ENCODE measurements at places on chromosomes 6 and 20.

GRCh38 chr6:136429264-136430065 lies 120.8 kb downstream of the MAP7 start:
- DNase-seq, result no peak

- DNase-seq, result no peak
Measured at GRCh38 chr20:38063911-38064530, 30.5 kb downstream of the RPRD1B start.

DNA sequence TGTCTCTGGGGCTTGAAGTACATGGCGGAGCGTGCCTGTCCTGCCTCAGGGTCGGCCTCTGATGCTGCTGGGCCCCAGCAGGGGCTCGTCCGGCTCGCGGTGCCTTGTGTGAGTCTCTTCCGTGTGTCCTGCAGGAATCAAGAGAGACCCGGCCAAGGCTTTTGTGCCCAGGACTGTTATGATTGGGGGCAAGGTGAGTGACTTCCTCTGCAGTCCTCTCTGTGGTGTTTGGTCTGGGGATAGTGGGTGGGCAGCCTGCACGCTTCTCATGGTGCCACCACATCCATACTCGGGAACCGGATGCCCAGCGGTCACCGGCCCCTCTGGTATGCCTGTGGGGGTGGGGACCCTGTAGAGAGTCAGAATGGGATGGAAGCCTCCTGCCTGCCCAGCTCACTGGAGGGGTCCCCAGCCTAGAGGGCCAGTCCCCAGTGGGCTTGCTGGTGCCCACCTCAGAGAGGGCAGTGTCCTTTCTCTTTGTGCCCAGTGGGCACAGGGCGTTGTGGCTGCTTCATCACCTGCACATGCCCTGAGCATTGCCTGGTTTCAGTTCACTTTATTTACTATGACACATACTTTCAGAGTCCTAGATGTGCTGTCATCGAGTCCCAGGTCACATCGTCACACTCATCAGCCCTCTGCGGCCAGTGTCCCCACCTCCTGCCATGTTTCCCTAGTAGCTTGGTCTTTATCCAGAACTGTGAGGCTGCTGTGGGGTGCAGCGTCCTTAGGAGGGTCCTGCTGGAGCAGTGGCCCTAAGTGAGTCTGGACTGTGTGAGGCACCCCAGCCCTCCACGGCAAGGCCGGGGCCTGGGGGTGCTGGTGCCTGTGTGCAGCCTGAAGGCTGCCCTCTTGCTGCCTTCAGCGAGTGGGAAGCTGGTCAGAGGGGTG lies 40.7 kb downstream of the PYGB start:
- DNase-seq, result no peak

DNA sequence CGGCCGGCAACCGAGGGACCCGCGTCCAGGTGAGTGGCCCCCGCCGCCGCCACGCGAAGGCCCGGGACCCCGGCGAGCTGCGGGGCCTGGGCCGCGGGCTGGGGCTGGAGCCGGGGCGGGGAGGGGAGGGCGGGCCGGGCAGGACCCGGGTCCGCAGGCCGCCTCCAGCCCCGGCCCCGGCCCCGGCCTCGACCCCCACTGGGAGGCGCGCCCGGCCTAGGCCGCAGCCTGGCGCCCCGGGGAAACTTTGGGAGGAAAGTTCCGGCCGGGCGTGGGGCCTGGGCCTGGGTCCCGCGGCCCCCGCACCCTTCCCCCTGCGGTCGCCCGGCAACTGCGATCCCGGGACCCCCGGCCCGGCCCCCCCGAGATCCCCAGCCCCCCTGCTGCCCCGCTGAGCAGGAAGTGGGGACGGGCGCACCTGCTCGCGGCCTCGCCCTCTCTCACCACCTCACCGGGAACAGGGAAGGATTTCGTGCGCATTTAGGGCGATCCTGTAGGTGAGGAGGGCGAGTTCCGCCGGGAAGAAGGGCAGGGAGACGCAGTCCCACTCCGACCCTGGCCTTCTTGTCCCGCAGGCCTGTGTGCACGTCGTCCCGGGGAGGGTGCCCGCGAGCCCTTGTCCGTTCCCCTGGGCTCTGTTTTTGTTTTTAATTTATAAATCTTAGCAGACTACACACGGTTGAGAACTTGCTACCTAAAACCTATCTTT lies 402 bp downstream of the OSBPL2 start:
- no peak for DNase-seq

GRCh38 chr6:90436403-90436802 lies 139.8 kb upstream of the BACH2 start:
- no peak for DNase-seq

DNA sequence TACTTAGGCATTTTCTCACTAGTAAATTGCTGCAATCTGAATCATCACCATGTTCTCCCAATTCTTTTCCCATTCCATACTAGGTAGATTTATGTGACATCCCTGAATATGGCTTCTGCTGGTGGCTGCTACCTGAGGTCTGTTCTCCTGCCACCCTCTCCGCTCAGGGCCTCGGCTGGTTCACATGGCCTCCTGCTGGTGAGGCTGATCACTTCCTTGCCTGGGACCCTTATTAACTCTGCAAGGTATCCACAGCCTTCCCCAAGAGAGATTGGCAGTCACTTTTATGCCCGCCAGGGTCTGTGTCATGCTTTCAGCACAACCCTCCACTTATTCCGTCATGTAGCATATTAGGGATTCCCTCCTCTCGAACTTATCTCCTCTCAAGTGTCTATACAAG lies 424.5 kb upstream of the FLRT3 start:
- no peak for DNase-seq

- DNase-seq, result no peak
Measured at GRCh38 chr6:73389854-73390253, 4.8 kb upstream of the DDX43 start.

DNA sequence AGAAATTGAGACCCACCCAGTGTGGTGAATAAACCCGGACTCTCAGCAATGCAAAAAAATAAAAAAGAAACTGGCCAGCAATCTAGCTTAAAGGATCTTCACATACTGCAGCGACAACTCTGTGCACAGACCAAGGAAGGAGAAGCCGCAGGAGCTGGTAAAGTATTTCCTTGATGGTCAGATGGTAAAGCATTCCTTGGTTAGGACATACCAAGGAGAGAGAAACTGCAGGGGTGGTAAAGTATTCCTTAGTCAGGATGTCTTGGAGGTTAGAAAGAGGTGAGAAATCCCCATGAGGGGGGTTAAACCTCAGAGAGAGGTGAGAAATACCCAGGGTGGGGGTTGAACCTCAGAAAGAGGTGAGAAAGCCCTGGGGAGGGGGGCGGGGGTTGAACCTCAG lies 86.8 kb downstream of the PLG start:
- no peak for DNase-seq

GRCh38 chr6:1589208-1589607 lies 20.5 kb upstream of the FOXC1 start:
- no peak for DNase-seq

GRCh38 chr6:53125276-53125675 lies 23.4 kb downstream of the GCM1 start:
- DNase-seq, result no peak

GRCh38 chr6:154276810-154277628 lies 79.6 kb downstream of the IPCEF1 start:
- DNase-seq, result no peak

GRCh38 chr20:55961376-55962330 lies 43.7 kb downstream of the CBLN4 start:
- DNase-seq, result no peak

- DNase-seq, result no peak
Measured at GRCh38 chr6:28000351-28001045, 43.5 kb downstream of the OR2B6 start.

GRCh38 chr20:23267909-23268308 lies 82.7 kb upstream of the NXT1 start:
- no peak for DNase-seq

- no peak for DNase-seq
Measured at GRCh38 chr6:106849120-106849519, 125.4 kb downstream of the CD24 start.

GRCh38 chr6:166751051-166751595 lies 124.1 kb upstream of the RPS6KA2 start:
- DNase-seq, result no peak

DNA sequence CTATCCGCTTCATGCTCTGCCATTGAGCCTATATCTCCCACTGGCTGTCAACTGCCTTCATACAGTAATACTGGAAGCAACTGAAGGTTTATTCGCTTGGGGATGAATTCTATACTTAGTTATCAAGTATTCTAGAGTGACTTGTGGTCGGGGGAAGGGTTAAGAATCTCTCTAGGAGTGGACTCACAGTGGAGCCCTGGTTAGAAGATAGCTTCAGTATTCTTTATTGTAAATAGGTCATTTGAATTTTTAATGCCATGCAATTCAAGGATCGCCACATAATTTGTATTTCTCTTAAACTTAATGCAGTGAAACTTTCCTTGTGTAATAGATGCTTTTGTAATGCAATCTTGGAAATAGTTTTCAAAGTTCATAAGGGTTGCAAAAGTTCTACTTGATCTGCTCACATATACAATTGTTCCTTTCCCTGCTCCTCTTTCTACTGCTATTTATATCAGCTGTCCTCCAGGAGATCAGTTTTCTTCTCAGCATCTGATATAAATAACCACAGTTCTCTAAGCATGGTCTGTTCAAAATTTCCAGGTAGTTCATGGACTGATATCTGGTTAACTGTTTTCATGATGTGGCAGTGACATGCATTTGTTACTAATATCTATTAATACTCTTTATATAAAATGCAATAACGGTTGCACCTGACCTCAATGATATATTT lies 120.3 kb downstream of the KCNQ5 start:
- no peak for DNase-seq

DNA sequence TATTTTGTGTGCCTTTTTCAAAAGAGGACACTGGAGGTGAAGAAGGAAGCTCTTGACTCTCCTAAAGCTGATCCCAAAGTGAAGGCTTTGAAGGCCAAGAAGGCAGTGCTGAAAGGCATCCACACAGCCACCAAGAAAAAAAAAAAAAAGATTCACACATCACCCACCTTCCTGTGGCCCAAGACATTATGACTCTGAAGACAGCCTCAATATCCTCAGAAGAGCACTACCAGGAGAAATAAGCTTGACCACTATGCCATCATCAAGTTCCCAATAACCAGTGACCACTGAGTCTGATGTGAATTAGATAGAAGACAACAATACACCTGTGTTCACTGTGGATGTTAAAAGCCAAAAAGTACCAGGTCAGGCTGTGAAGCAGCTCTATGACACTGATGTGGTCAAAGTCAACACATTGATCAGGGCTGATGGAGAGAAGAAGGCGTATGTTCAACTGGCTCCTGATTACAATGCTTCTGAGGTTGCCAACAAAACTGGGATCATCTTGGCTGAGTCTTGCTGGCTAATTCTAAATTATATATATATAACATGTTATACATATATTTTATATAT lies 59.4 kb downstream of the PLCG1 start:
- DNase-seq, result no peak

- no peak for DNase-seq
Measured at GRCh38 chr6:2257363-2257762, 12.0 kb upstream of the GMDS start.

- no peak for DNase-seq
Measured at GRCh38 chr6:25311331-25311840, 32.2 kb downstream of the CARMIL1 start.

GRCh38 chr20:25313593-25313992 lies 65.7 kb downstream of the PYGB start:
- no peak for DNase-seq

DNA sequence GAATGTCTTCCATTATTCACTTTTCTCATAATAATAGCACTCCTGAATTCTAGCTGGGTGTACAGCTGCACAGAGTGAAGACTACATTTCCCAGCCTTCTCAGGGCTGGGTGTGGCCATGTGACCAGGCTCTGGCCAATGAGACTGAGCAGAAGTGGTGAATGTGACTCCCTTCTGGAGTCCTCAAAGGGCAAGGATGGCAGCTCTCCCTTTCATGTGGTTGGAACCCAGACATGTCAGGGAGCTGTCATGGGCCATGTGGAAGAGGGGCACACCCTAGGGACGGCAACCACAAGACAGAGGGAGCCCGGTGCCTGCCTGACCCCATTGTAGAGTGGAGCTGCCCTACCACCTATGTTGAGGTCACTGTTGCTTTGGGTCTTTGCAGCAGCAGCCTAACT lies 312.8 kb upstream of the SULF2 start:
- no peak for DNase-seq

DNA sequence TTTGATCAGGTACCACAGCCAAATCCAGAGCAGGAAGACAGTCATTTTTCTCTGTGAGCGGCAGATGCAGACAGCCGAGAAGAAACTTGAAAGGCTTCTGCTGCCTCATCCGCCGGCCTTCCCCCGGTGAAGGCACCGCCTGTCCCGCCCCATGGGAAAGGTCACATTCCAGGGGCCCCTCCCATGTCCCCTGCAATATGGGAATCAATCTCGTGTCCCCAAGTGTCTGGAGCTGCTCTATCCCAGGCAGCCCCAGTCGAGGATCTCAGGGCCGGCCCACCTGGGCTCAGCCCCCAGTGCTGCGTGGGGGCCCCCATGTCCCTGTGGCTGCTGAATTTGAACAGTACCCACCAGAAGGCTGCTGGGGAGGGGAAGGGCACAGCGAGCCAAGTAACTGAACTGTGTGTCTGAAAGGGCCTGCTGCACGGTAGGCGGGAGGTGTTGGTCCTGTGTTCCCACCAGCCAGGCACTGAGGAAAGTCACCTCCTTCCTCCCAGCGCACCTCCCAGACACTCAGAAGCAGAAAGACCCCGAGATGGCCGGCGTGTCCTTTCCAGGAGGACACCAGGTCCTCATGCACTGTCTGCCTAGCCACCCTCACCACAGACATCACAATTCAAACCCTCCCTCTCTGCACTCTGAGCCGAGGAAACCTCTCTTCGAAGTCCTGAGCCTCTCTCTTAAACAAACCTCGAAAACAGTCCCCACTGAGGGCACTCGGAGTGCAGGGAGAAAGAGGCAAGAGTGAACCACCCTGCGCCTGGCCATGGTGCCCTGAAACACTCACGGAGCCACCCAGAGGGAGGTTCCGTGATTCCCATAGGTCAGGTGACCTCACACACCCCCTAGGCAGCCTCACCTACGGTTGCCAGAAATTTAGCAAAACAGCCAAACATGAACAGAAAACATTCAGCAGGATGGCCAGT lies 99.3 kb downstream of the PSMB1 start:
- no peak for DNase-seq

DNA sequence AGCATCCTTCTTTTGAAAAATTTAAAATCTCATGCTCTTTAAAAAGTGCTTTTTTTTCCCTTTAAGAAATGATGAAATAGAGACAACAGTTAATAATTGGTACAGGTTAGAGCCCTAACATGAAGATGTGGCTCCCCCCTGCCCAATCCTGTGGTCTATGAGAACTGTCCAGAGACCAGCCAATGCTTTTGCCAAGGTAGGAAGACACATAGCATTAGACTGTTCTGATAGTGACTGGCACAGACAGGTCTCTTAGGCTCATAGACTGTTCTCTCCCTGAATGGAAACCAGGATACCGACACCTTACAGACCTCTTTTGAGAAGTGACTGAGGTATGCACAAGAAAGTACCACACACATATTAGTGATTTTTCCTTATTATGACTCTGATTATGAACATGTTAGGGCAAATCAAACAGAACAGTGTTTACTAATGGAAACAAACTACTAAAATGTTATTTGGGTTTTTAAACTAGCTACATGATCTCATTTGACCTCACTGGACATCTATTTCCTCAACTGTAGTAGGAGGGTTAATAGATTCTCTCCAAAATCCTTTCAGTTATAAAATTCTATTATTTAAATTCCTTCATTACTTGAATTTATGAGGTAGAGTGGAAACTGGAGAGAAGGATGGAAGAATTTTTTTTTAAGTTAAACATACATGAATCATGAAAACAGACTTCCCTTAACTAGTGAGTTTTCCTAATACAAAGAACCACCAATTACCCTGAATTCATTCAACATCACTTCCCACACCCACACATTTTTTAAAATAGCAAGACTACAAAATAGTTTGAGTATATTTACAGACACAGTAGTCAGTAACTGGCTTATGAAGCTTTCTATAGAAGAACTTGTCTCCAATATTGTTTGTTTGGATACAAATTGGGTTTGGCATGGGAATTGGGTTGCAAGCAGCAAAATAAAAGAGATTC lies 120.4 kb downstream of the OGFRL1 start:
- DNase-seq, result no peak
